ENCODE measurements at places on chromosomes 7 and 10.

- DNase-seq = no peak
Observed at GRCh38 chr10:95286707-95287106, 4.1 kb downstream of the PDLIM1 start.

GRCh38 chr10:3310016-3310784 is 137.6 kb upstream of the PITRM1 start:
- no peak for DNase-seq

GRCh38 chr7:23043441-23043840 is 29.5 kb upstream of the HYCC1 start:
- DNase-seq = no peak

DNA sequence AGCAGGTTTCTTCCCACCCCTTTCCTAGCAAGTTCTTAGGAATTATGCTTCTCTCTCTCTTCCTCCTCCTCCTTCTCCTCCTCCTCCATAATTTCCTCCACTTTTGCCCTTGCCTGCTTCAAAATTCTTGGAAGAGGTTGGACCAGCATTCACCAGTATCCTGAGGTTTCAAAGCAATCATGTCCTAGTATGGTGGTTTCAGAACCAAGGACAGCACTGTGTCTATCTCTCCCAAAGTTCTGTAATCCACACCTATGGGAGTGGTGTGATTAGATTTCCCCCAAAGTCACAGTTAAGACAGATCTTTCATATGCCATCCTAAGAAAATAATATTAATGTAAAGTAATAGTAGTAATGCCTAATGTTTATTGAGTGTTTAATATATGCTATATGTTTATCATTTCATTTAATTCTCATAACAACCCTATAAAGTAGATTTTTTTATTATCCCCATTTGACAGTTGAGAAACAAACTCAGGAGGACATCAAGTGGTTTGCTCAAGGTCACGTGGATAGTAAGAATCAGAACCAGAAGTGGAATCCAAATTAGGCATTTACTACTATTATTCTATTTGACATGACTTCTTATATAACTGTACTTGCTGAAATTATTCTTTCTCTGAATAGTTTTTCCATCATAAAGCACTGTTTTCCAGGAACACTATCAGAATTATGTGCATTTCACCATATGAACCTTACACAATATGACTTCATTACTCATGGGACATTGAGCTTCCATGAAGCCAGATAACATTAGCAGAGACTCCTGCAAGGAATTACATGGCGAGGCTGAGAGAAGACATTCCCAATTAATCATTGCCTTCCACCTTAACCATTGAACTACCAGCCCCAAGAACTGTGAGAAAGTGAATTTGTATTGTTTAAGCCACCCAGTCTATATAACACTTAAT is 91.4 kb downstream of the IPMK start:
- no peak for DNase-seq

DNA sequence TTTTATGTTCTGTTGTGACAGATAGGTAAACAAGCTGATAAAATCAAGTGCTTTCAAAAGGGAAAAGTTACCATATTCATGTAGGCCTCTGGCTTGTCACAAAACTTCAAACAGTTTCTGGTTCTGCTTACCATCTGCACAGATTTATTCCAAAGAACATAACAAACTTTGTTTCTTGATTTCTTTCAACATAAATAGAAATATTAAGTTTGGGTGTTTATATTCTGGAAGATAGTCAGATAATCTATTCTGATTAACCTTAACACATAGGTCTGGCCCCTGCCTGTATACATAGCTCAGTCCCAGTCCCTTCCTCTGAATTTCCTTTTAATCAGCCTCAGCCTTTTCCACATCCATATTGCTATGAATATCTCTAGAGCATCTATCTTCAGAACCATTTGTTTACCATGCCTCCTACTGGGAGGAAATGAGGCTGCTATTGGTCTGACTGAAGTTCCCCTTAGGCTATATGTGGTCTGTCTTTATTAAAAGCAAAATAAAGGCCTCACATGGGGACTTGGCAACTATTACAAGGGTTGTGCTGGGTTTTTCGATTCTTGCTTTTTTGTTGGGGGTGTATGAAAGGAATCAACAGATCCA is 319.0 kb downstream of the HPSE2 start:
- DNase-seq = no peak

Data from NCI-H2107 (cell line).